ENCODE measurements at places on chromosomes 6 and 20.
A peak's percentile ranks its signal among the peaks of the same experiment; 100 is the strongest.

- no peak for DNase-seq
Observed at GRCh38 chr20:40891351-40891750, 137.3 kb upstream of the TOP1 start.

- DNase-seq, result no peak
Observed at GRCh38 chr20:16145919-16146318, 427.3 kb downstream of the KIF16B start.

- DNase-seq, result no peak
Observed at GRCh38 chr6:66149132-66149531, 442.1 kb upstream of the EYS start.

GRCh38 chr6:129605967-129606366 is 104.0 kb downstream of the ARHGAP18 start:
- no peak for DNase-seq

- no peak for DNase-seq
Observed at GRCh38 chr6:35011096-35012041, 122.3 kb downstream of the ANKS1A start.

DNA sequence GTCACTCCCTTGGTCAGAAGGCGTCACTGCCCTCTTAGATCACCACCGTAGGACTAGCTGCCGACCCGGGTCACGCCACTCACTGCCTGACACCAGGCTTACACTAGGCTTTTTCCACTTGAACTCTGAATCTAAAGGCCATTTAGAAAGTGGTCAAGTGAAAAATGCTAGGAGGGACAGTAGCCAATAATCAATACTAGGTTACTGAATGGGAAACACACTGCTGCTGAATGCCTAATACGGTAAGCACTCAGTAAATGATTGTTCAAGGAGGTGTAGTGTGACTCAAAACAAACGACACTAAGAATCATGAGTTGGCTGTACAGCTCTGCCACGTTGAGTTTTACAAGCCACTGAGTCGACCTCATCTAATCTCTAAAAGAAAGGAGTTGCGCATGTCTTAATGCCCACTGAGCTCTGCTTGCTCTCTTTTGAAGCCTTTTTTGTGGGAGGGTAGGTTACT is 760 bp upstream of the IBTK start:
- peak; percentile 70 for DNase-seq

DNA sequence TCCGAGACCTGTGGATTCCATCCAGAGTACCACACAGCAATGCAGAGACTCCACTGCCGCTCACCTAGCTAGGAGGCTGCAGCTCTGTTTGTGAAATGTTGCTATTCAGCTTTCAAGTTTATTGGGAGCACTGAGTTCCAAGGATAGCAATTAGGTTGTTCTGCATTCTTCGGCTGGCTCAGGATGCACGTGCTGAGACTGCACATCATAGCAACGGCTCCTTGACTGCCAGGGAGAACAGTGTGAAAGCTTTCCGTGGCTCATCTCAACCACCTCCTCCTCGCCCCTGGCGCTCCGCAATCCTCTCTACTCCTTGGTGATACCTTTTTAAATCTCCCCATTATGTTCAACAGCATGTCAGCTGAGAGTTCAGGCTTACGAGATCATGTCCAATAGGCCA is 116.6 kb downstream of the TSHZ2 start:
- no peak for DNase-seq

DNA sequence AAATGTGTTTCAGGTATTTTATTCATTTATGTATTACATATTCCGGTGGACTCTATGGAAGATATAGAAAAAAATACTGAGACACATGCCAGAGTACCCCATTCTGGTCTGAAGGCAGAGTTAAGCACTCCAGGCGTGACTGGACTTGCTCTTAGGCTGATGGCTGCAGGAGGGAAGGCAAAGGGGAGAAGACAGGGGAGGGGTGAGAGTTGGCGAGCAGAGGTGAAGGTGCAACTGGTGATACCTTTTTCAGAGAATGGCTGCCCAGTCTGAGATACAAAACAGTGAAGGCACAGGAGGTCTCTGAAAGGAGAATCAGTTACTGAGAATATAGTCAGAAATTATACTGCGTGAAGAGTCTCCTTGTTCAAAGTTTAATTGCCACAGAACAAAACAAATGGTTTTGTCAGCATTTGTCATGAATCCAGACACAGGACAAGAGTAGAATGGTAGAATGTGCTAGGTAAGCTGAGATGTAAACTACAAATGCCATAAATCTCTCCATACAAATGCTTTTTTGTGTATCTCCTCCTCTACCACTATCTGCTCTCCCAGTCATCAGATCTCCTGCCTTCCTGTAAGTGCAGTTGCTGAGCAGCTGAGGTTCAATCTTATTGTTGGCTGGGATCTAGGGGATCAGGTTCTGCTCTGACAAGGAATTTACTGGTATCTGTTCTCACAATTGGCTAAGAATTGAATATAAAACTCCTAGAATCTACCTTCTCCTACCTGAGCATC is 104.2 kb upstream of the DST start:
- no peak for DNase-seq

DNA sequence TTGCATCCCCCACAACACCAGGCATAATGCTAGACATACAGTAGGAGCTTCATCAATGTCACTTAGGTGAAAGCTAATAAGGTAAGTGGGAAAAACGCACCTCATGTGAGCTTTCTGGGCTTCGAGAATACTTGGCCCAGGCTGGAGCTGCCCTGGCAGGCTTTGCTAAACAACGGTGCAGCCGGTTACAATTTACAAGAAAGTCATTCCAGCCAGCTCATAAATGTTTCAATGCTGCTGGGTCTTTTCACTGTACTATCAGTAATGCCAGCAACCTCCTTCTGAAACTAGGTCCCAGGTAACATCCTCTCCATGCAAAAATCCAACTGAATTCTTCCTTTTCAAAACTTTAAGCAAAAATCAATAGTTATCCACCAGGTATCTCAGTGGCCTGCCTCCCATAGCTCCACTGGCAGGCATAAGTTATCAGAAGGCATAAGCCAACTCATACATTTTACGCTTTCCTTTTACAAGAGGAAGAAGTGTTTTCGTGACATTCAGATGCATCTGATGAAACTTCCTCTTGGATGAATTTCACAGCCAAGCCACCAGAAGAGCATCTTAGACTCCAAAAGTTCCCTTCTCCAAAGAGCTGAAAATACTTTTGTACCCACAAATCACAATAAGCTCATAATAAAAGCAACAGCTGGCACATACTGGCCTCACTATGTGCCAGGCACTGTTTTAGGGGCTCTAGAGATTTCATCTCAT is 56.3 kb downstream of the RTN4IP1 start:
- DNase-seq, result no peak

- DNase-seq, result no peak
Observed at GRCh38 chr20:44552050-44552449, 30.2 kb upstream of the SERINC3 start.

All from ELR (cell line).